ENCODE measurements at places on chromosomes 16 and 17.
A peak's percentile ranks its signal among the peaks of the same experiment; 100 is the strongest.

GRCh38 chr16:87515475-87516330, 22.9 kb upstream of the ZCCHC14 start:
- DNase-seq = no peak

GRCh38 chr17:46194393-46195216, 1.4 kb upstream of the KANSL1 start:
- DNase-seq = no peak

- DNase-seq = no peak
These were observed 128.4 kb downstream of the ANKRD11 start for GRCh38 chr16:89361751-89362539.

- DNase-seq = no peak
These were observed 3.2 kb upstream of the TMEM88 start for GRCh38 chr17:7851438-7852261.

DNA sequence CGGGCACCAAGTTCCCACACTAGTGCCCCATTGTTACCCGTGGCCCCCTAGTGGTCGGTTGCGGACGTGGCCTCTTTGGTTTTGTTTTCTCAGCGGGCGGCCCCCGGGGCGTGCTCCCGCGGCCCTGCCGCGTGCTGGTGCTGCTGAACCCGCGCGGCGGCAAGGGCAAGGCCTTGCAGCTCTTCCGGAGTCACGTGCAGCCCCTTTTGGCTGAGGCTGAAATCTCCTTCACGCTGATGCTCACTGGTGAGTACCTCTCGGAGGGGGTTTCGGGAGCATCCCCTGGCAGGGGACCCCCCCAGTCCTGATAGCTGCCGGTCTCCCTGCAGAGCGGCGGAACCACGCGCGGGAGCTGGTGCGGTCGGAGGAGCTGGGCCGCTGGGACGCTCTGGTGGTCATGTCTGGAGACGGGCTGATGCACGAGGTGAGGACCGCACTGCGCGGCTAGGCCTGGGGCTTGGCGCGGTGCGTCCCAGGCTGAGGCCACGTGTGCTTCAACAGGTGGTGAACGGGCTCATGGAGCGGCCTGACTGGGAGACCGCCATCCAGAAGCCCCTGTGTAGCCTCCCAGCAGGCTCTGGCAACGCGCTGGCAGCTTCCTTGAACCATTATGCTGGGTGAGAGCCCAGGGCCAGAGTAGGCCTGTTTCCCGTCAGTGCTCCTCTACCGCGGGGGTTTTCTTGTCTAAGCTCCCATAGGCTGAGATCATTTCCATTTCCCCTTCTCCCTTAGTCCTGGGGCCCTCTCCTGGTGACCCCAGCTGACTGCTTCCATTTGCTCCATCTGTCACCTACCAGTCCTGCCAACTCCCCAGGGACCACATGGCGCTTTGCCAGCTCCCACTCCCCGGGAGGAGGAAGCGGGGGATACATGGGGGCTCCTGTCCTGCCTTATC, 1.7 kb downstream of the SPHK1 start:
- peak; percentile 45 for DNase-seq

DNA sequence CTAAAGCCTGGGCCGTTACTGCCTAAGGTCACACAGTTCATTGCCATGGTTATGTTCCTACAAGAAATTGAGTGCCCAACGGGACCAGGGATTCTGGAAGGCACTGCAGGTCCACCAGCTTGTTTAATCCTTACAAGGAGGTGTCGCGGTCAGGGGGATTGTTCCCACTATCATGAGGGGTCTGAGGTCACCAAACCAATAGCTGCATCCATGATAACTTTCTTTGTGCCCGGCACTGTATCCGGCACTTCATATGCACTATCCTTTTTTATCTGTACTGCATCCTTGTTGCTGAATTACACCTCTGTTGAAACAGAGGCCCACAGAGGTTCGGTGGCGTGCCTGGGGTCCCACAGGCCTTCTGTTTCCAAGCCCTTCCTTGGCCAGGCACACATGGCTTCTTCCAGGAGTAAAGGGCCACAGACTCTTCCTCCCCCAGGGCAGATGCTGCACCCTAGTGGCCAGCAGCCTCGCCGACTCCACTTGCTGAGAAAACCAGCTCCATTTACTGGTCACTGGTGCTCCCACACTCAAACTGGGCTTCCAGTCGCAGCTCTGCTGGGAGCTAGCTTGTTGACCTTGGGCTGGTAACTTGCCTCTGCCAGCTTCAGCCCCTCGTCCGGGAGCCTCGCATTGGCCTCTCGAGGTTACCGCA, 82.0 kb upstream of the PLCG2 start:
- peak; percentile 13 for DNase-seq

Data from NCI-H510A (cell line).